ENCODE measurements at places on chromosomes 11 and 22.

DNA sequence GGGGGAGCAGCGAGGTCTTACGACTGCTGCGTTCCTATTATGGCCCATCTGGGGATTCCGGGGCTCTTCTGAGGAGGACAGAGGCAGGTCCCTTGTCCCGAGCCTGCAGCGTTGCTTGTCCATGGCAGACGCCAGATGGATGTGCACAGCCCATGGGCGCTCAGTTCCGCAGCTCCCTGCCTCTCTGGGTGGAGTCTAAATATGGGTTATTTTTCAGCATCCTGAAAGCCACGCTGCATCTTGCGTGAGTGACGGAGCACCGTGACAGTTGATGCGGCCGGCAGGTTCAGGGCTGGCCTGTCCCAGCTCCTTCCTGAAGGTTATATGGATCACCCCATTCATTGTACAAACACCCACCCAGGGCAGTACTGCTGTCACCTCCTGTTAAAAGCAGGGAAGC lies 1169.4 kb downstream of the BRD1 start:
- DNase-seq = no peak

GRCh38 chr22:30444632-30445437 lies 19.3 kb downstream of the MTFP1 start:
- DNase-seq = peak; percentile 86

DNA sequence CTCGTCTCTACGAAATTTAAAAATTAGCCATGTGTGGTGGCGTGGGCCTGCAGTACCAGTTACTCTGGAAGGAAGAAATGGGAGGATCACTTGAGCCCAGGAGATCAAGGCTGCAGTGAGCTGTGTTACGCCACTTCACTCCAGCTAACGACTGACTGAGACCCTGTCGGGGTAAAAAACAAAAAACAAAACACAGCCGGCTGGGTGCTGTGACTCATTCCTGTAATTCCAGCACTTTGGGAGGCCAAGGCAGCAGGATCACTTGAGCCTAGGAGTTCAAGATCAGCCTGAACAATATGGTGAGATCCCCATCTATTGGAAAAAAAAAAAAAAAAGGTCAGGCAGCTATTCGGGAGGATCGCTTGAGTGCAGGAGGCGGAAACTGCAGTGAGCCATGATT lies 2.4 kb downstream of the PAFAH1B2 start:
- DNase-seq = no peak

DNA sequence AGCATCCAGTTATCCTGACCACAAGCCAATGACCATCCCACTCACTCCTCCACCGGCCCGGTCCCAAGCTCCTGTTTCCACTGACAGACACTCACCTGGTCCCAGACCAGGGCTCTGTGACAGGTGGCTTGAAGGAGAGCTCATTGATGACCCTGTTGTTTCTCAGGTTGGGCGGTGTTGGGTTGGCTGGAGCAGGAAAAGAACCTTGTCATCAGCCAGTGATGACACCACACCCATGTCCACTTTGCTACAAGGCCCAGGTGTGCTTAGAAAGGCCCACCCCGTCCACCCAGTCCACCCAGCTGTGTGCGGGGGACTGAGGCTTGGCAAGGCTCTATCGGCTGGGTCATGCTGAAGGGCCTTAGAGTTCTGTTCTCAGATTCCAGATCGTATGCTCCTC lies 42.9 kb downstream of the GAB4 start:
- peak; percentile 5 for DNase-seq
